ENCODE measurements at places on chromosomes 16 and 17. TPM values are rescaled to one million over a fixed set of nuclear protein-coding genes. Genes with fewer than 3 reads are reported as not detected.

STX1B gene
- total RNA-seq, result 1.6 TPM

PYDC1 gene
- total RNA-seq, result not detected

CNGB1 gene
- total RNA-seq, result 0.40 TPM

SKAP1 gene
- 0.18 TPM for total RNA-seq

ZMYND15 gene
- 0.54 TPM for total RNA-seq

P2RX5 gene
- total RNA-seq, result 21.8 TPM

PARD6A gene
- 1.0 TPM for total RNA-seq

DRC3 gene
- 2.2 TPM for total RNA-seq

CD300LG gene
- total RNA-seq, result not detected

SARM1 gene
- total RNA-seq, result 6.5 TPM

CYTH1 gene
- total RNA-seq, result 49.3 TPM

UMOD gene
- total RNA-seq, result not detected

GPRC5C gene
- total RNA-seq, result 85.4 TPM

TBC1D3E gene
- total RNA-seq, result not detected

DNAH9 gene
- 0.02 TPM for total RNA-seq

HOXB13 gene
- total RNA-seq, result 2.4 TPM

CDH5 gene
- total RNA-seq, result 0.09 TPM

CD19 gene
- not detected for total RNA-seq

TMEM98 gene
- 48.0 TPM for total RNA-seq

GRIN2C gene
- 0.23 TPM for total RNA-seq

NUFIP2 gene
- 55.5 TPM for total RNA-seq

ZNF287 gene
- total RNA-seq, result 13.7 TPM

ZNF319 gene
- total RNA-seq, result 17.4 TPM

PYY gene
- not detected for total RNA-seq

ABCC12 gene
- 0.09 TPM for total RNA-seq

DDX52 gene
- total RNA-seq, result 29.4 TPM

MRM1 gene
- 14.1 TPM for total RNA-seq

FOXC2 gene
- 2.2 TPM for total RNA-seq

LPCAT2 gene
- total RNA-seq, result 6.3 TPM

ITGAD gene
- total RNA-seq, result not detected

MGAT5B gene
- total RNA-seq, result 24.9 TPM

SSTR5 gene
- 0.37 TPM for total RNA-seq

SLC2A4 gene
- 0.27 TPM for total RNA-seq

NPW gene
- total RNA-seq, result 1.1 TPM

ABCA8 gene
- 0.15 TPM for total RNA-seq

NPIPA7 gene
- total RNA-seq, result 12.3 TPM

GPT2 gene
- 11.9 TPM for total RNA-seq

CACNG5 gene
- total RNA-seq, result not detected

ORAI3 gene
- total RNA-seq, result 15.4 TPM

KIFC3 gene
- total RNA-seq, result 144 TPM

KRT17 gene
- 1.3 TPM for total RNA-seq

RNF222 gene
- not detected for total RNA-seq

Data from A549 treated with CORT108297 at 1 μM for 4 hours (cell line).